ENCODE measurements at places on chromosomes 5 and 9. TPM values are rescaled to one million over a fixed set of nuclear protein-coding genes. Genes with fewer than 3 reads are reported as not detected.

Gene SARDH
- total RNA-seq, result not detected

Gene LCP2
- not detected for total RNA-seq

Gene TMOD1
- total RNA-seq, result 0.47 TPM

Gene ECSCR
- 0.63 TPM for total RNA-seq

DNA sequence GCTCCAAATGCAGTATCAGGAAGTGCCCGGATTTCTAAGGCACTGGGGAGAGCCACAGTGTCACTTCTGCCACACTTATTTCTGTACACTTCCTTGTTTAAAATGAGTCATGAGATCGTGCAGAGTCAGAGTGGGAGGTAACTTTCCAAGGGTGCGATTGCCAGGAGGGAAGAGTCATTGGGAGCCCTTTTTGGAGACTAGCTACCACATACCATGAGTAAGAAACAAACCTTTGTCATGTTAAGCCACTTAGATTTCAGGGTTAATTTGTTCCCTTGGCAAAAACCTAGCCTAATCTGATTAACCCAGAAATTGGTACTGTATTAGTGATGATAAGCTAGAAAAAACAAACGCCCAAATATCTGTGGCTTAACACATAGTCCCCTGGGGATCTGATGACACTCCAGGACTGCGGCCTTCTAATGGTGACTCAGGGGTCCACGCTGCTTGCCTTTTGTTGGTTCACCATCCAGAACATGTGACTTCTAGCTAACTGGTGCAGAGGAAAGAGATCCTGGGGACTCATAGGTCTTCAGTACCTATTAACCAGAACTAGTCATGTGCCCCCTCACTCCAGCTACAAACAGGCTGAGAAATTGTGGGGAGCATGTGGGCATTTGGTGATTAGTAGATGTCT is 48.6 kb upstream of the TLE1 start:
- DNase-seq, result peak; percentile 77

GRCh38 chr9:15160673-15161072 is 146.3 kb downstream of the TTC39B start:
- peak; percentile 45 for DNase-seq

Measured in MG63 (cell line).